ENCODE measurements at places on chromosomes 7 and 10. TPM values are rescaled to one million over a fixed set of nuclear protein-coding genes. Genes with fewer than 3 reads are reported as not detected.

Gene WASHC2A
- total RNA-seq, result 33.2 TPM

Gene ZNF117
- total RNA-seq, result 3.8 TPM

Gene GIMAP2
- total RNA-seq, result 40.4 TPM

Gene CNNM1
- 0.16 TPM for total RNA-seq

Gene ITPRID1
- not detected for total RNA-seq

Gene SPDYE9
- total RNA-seq, result not detected

Gene ING3
- total RNA-seq, result 30.7 TPM

Gene PIP
- not detected for total RNA-seq

Gene ASZ1
- total RNA-seq, result not detected

Gene CALML5
- not detected for total RNA-seq

Gene HOXA2
- not detected for total RNA-seq

Gene CLCN1
- total RNA-seq, result not detected

Gene MYH16
- total RNA-seq, result not detected

Gene GHRHR
- total RNA-seq, result not detected

Gene GNAT3
- not detected for total RNA-seq

Gene MYO3A
- total RNA-seq, result not detected

Gene SLC13A1
- total RNA-seq, result not detected

Gene ORC5
- 37.3 TPM for total RNA-seq
